ENCODE measurements at places on chromosomes 7 and 10.

DNA sequence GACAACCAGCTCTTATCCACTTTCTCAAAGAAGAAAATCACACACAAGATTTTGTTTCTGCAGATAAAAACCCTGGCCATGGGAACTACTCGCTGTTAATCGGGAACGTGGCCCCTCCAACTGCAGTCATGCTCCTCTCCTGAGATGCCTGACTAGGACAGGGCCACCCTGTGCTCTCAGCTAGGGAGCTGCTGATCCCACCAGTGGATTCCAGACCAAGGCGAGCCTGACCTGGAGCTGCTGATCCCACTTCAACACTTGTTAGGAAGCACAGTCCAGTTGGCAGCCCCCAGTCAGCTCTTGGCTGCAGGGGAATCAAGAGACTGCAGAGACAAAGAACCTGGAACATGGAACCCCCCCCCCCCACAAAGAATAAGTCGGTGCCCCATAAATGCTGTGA is 474.3 kb upstream of the MGMT start:
- H3K27me3 ChIP-seq = peaks cover 3% of the 10 kb centered on the region
- no peak for DNase-seq
- H3K36me3 ChIP-seq = no peaks in the 10 kb centered on the region
- H3K27ac ChIP-seq = no peak overlapping the region
- no peak overlapping the region for H3K4me3 ChIP-seq

- H3K4me1 ChIP-seq = no peaks in the 10 kb centered on the region
- no peak overlapping the region for H3K4me3 ChIP-seq
- no peak for DNase-seq
- no peak overlapping the region for H3K27ac ChIP-seq
- H3K27me3 ChIP-seq = no peaks in the 10 kb centered on the region
Observed at GRCh38 chr10:97531401-97531986, 32.8 kb downstream of the UBTD1 start.

GRCh38 chr10:664301-664700 is 25.2 kb downstream of the DIP2C start:
- no peak overlapping the region for H3K27ac ChIP-seq
- H3K36me3 ChIP-seq = no peaks in the 10 kb centered on the region
- DNase-seq = no peak
- H3K4me3 ChIP-seq = no peak overlapping the region
- H3K27me3 ChIP-seq = peaks cover 22% of the 10 kb centered on the region
- H3K4me1 ChIP-seq = peaks cover 5% of the 10 kb centered on the region

GRCh38 chr10:76998451-76998850 is 639.2 kb downstream of the KCNMA1 start:
- no peaks in the 10 kb centered on the region for H3K4me1 ChIP-seq
- H3K27me3 ChIP-seq = no peaks in the 10 kb centered on the region
- DNase-seq = no peak
- no peak overlapping the region for H3K4me3 ChIP-seq
- H3K27ac ChIP-seq = no peak overlapping the region

- no peak overlapping the region for H3K27ac ChIP-seq
- H3K27me3 ChIP-seq = peaks cover 3% of the 10 kb centered on the region
- no peaks in the 10 kb centered on the region for H3K36me3 ChIP-seq
- H3K4me3 ChIP-seq = no peak overlapping the region
- DNase-seq = no peak
- no peaks in the 10 kb centered on the region for H3K4me1 ChIP-seq
Observed at GRCh38 chr7:39541511-39541910, 24.7 kb upstream of the YAE1 start.

DNA sequence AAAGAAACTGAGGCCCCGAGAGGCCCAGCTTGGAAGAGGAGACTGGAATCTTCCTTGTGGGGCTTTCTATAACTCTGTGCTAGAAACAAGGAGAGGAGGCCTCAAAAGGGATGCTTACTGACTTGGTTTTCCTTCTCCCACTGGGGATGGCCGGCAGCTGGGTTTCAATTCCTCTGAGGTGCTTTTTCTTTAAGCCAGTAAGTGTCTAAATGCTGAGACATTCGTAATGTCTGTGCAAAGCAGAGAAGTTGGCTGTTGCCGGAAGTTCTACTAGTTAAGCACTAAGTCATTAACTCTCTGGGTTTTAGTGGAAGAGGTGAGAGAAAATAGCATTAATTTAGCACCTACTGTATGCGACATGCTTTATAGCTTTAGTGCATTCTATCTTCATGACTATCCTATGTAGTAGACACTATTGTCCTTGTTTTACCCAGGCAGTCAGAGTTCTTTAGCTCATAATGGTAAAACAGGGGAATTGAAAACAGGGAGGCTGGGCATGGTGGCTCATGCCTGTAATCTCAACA is 135.2 kb downstream of the RGS10 start:
- H3K27me3 ChIP-seq = no peaks in the 10 kb centered on the region
- H3K4me3 ChIP-seq = no peak overlapping the region
- H3K27ac ChIP-seq = no peak overlapping the region
- H3K4me1 ChIP-seq = peaks cover 5% of the 10 kb centered on the region
- H3K36me3 ChIP-seq = peaks cover 6% of the 10 kb centered on the region
- no peak for DNase-seq

- DNase-seq = no peak
- H3K27me3 ChIP-seq = peaks cover 15% of the 10 kb centered on the region
- H3K4me1 ChIP-seq = peaks cover 10% of the 10 kb centered on the region
Observed at GRCh38 chr7:39504963-39505362, 61.2 kb upstream of the YAE1 start.

DNA sequence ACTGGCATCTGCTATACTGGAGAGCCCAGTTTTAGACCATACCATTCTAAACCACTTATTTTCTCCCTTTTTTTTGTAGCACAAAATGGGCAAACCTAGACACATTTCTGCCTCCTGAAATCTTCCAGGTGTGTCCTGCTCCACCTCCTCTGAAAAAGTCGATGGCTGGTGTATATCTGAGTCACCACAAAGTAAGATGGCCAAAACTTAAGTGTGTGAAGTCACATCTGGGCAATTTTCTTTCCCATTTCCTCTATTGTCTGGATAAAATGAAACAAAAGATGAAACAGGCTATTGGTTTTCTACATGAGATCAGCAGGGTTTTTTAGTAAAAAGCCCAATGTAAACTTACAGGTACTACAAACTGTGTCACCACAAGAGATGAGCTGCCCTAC is 65.5 kb downstream of the OSBPL3 start:
- peak overlapping the region; percentile 77 for H3K27ac ChIP-seq
- H3K27me3 ChIP-seq = no peaks in the 10 kb centered on the region
- no peak for DNase-seq
- peaks cover 34% of the 10 kb centered on the region for H3K36me3 ChIP-seq
- H3K4me1 ChIP-seq = peaks cover 94% of the 10 kb centered on the region
- no peak overlapping the region for H3K4me3 ChIP-seq

DNA sequence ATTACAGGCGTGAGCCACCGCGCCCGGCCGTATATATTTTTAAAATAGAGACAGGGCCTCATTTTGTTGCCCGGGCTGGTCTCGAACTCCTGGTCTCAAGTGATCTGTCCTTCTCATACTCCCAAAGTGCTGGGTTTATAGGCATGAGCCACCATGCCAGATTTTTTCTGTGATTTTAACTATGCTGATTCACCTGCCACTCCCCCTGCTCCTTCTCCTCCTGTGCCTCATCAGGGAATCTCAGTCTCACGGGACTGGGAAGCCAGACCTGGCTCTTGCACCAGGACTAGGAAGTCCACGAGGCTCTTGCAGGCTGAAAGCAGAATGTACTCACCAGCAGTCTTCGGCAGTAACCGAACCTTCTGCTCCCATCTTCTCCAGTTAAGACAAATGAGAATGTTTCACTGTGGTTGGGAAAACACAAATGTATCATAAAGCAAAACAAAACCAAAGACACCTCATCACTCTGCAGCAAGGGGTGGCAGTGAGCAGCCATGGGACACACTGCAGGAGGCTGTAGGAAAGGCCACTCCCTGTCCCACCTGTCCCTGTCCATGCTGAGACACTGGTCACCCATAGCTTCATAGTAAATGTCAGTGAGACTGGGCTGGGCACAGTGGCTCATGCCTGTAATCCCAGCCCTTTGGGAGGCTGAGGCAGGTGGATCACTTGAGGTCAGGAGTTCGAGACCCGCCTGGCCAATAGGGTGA is 78.7 kb upstream of the MKRN1 start:
- no peak overlapping the region for H3K27ac ChIP-seq
- peaks cover 3% of the 10 kb centered on the region for H3K27me3 ChIP-seq
- no peak for DNase-seq
- no peaks in the 10 kb centered on the region for H3K4me1 ChIP-seq
- H3K4me3 ChIP-seq = no peak overlapping the region
- no peaks in the 10 kb centered on the region for H3K36me3 ChIP-seq

DNA sequence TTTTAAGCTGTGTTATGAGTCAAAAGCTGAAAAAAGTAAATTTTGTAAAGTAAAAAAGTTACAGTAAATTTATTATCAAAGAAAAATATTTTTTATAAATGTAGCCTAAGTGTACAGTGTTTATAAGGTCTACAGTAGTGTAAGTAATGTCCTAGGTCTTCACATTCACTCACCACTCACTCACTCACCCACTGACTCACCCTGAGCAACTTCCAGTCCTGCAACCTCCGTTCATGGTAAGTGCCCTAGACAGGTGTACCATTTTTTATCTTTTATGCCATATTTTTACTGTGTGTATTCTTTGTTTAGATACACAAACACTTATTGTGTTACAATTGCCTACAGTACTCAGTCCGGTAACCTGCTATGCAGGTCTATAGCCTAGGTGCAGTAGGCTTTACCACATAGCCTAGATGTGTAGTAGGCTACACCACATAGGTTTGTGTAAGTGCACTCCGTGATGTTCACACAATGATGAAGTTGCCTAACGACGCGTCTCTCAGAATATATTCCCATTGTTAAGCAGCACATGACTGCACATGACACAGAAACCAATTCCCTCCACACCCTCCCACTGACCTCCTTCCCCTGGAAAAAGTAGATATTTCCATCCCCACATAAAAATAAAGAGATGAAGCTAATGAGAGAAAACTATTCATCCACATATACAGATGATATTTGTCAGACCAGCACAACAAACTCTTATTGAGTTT is 44.8 kb upstream of the FGL2 start:
- H3K36me3 ChIP-seq = peaks cover 3% of the 10 kb centered on the region
- peaks cover 8% of the 10 kb centered on the region for H3K4me1 ChIP-seq
- no peak overlapping the region for H3K27ac ChIP-seq
- DNase-seq = no peak

- H3K36me3 ChIP-seq = no peaks in the 10 kb centered on the region
- H3K4me1 ChIP-seq = no peaks in the 10 kb centered on the region
- H3K27ac ChIP-seq = no peak overlapping the region
- DNase-seq = no peak
- H3K4me3 ChIP-seq = no peak overlapping the region
Observed at GRCh38 chr10:5070648-5071410, 23.4 kb upstream of the AKR1C3 start.
